Temporal lobe (tissue), 4 donors: ENCODE measurements at places on chromosomes 12 and 14. TPM values are rescaled to one million over a fixed set of nuclear protein-coding genes. Genes with fewer than 3 reads are reported as not detected.

The IL25 gene
- total RNA-seq: not detected

The IGF1 gene
- total RNA-seq: 3.9 TPM

The KRT75 gene
- total RNA-seq: not detected

The HHIPL1 gene
- total RNA-seq: 5.9 TPM

The DACT1 gene
- 133 TPM for total RNA-seq
